GM13977 (cell line): ENCODE measurements at places on chromosomes 5 and 9.

GRCh38 chr5:173050791-173051190 is 5.4 kb upstream of the CREBRF start:
- no peak for DNase-seq

DNA sequence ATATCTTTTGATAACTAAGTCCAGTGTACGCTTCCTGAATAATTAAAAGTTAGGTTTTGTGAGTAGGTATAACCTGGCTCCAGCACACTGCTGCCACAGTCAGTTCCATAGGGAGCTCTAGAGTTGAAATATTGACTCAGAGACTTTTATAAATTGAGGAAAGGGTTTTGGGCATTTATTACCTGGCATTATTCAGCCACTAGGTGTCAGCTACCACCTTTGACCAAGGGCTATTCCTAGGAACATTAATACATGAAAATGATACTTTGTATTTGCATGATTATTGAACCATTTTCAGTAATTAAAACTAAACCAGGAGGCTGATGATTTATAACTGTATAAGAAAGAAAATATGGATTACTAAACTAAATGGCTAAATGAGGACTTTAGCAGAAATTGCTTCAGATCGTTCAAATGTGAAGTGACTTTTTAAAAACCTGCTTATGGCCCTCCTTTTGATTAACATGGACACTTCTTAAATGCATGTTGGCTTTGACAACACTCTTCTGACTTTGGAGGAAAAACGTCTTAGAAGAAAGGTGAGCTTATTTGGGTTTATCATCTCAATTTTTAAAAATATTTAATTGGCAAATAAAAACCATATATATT is 83.0 kb downstream of the SMC2 start:
- DNase-seq = no peak

GRCh38 chr5:34869256-34869655 is 30.3 kb downstream of the TTC23L start:
- no peak for DNase-seq

- no peak for DNase-seq
Observed at GRCh38 chr5:116559673-116560164, 14.9 kb downstream of the SEMA6A start.

- no peak for DNase-seq
Observed at GRCh38 chr5:36301858-36302603, at the start of gene RANBP3L. RANBP3L (minus strand) TSS chr5:36301902; CDS start chr5:36301416, 486 bp downstream.

- DNase-seq = no peak
Observed at GRCh38 chr9:124820698-124821623, 32.3 kb upstream of the WDR38 start.

DNA sequence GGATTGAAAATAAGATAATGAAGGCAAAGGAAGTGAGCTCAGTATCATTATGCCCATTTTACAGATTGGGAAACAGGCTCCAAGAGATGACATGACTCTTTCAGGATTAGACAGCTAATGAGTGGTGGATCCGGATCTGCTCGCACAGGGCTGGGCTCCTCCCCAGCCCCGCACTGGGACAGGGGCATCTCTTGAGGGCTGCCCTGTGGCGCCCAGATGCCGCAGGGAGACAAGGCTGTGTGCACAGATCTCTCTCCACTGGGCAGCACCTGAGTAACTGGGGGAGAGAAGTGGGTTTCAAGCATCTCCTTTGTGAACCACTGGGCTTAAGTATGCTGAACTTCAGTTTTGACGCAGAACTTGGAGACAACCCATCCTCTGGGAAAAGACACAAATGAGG is 43.9 kb downstream of the ADAMTS2 start:
- no peak for DNase-seq

GRCh38 chr5:66769839-66770617 is 173.8 kb downstream of the MAST4 start:
- DNase-seq = no peak

DNA sequence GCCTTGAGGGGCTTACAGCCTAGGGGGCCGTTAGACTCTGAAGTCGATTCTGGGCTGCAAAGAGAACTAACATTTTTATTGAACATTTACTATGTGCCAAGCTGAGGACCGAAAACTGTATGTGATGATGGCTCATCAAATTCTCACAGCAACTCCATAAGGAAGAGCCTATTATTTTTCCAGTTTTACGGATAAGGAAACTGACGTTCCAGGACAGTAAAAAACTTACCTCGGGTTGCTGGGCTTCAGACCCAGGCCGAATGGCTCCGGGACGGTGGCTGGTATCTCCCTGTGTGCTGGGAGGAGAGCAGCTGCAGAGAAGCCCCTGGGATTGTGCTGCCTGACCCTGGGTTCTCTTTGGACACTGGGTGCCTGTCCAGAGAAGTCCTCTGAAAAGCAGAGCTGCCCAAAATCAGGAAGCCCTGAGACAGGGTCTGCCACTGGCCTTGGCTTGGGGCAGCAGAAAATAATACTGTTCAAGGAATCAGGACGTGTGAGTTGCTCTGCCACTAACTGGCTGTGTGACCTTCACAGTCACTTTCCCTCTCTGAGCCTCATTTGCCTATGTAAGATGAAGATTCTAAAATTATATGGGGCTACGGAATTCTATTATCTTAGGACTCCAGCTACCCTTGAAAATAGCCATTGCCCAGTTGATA is 116.3 kb upstream of the CPEB4 start:
- DNase-seq = no peak

DNA sequence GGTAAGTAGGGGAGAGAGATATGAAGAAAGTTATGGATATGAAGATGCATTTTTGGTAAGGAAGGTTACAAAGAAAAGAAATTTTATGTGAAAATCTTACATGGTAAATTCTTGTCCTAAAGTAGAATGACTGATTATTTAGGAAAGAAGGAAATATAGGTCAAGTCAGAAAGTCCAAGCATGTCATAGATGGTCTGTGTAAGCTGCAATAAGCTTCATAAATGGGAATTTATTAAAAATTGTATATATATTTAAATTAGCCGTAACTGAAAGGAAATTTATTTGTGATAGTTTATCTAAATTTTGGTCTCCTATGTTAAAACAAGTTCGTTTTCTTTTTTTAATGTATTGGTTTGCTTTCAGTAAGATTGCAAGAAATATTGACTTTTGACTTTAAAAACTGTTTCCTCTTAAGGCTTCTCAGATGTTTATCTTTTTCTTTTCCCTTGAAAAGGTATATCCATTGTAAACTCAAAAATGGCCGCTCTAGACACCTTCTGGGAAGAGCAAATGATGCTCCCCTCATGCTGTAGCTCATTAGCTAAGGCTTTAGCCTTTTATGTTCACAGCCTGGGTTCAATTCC is 46.8 kb upstream of the HAPLN1 start:
- DNase-seq = no peak

GRCh38 chr5:74420947-74421346 is 219.6 kb downstream of the ENC1 start:
- no peak for DNase-seq

GRCh38 chr5:44943647-44944046 is 134.9 kb downstream of the MRPS30 start:
- DNase-seq = no peak

DNA sequence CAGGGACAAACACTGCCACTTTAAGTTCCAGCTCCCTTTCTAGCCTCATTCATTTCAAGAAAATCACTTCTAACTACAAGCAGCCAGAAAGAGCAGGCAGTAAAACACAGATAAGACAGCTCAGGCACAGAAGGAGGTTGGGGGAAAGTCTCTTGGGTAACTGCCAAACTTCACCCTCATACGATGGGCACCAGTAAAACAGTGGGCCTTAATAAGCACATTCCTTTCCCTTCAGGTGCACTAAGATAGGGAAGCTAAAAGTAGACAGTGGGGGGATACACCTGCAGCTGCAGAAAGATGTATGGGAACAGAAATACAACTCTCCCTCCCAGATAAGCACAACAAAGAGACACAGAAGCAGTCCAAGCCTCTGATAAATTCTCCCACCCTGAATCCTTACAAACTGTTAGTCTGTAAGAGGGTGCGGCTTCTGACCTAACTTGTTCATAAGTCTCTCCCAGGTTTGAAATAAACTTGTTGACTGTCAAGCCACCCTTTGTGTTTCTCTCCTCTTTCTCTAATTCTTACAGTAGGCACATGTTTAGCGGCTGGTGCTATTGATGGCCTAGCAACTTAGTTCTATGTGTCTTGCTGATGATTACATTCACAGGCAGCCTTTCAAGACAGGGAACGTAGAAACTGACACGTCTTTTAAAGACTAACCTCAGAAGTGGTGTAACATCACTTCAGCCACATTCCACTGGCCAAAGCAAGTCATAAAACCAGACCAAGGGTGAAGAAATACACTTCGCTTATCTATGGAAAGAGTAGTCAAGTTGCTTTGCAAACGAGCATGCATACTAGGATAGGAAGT is 6.8 kb upstream of the CKS2 start:
- no peak for DNase-seq

GRCh38 chr5:72837524-72838096 is 21.1 kb downstream of the TNPO1 start:
- no peak for DNase-seq

DNA sequence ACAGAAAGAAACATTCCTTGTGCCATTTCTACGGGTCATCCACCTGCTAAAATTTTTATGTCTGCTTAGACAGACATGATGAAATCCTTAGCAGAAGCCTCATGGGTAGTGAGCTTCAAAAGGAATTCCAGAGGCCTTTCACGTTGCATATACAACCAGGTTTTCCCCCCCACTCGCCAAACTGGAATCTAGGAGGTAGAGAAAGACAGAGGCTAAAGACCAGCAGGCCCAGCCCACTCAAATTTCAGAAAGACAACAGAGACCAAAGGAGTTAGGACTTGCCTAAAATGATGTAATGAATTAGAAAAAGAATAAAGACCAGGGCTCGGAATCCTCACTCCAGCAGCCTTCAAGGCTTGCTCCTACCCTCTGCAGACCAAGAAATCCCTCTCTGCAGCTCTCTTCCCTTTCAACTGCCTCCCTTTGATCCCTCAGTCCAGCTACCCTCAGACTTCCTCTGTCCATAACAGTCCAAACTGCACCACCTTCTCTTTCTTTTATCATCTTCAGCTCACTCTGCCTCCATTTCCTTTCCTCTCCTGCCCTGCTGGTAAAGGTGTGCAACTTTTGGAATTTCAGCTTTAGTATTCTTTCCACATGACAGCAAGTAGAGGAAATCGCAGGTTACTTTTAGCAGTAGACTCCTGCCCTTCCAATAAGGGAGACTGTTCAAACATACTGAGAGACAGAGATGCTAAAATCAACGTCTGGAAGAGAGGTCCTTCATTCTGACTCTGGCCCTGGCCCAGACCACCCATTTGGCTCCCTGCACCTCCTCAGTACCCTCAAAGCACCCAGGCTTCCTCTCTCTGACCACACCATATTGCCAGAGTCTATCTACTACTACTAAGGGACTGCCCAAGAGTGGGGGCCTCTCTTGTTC is 8.9 kb downstream of the B4GALT1 start:
- DNase-seq = no peak

- DNase-seq = no peak
Observed at GRCh38 chr5:172451771-172452197, 2.5 kb downstream of the SH3PXD2B start.

GRCh38 chr5:94793113-94793815 is 174.8 kb downstream of the SLF1 start:
- peak; percentile 81 for DNase-seq

DNA sequence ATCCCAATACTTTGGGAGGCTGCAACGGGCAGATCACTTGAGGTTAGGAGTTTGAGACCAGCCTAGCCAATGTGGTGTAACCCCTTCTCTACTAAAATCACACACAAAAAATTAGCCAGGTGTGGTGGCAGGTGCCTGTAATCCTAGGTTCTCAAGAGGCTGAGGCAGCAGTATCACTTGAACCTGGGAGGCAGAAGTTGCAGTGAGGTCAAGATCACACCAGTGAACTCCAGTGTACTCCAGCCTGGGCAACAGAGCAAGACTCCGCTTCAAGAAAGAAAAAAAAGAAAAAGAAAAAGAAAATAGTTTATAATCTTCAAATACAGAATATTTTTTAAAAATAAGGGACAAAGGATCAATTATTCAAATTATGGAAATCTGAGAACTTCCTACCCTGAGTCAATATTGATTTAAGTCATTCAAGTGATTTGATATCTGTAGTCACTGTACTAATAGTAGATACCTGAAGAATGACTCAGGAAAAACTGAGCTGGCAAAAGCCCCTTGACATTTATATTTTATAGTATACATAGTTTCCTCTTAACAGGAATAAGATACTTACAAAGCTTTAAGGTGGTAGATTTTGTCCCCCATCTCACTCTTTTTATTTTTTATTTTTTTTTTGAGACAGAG is 61.8 kb downstream of the PTBP3 start:
- no peak for DNase-seq

- no peak for DNase-seq
Observed at GRCh38 chr9:71857159-71857558, 53.8 kb downstream of the ABHD17B start.

DNA sequence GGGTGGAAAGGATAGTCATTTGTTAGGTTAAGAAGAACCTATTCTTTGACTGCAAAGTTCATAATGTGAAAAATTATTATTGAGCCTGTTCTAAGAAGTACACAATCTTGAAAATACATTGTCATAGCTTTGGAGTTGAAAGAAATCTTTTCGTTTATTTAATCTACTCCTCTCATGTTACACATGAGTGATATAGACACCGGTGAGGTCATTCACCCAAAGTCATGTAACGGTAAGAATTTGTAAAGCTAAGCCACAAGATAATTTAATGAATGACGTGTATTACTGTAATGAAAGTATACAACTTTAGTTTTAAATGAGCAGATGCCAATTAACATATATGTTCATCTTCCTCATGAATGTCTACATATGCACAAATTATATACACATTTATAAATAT is 284.1 kb upstream of the PDE4D start:
- DNase-seq = no peak

- DNase-seq = no peak
Observed at GRCh38 chr5:137621861-137622823, 113.7 kb downstream of the KLHL3 start.

- no peak for DNase-seq
Observed at GRCh38 chr9:38319496-38320173, 72.9 kb upstream of the ALDH1B1 start.

- DNase-seq = no peak
Observed at GRCh38 chr5:36536616-36537005, 69.8 kb upstream of the SLC1A3 start.

- no peak for DNase-seq
Observed at GRCh38 chr5:143041972-143042770, 272.0 kb downstream of the ARHGAP26 start.

- no peak for DNase-seq
Observed at GRCh38 chr9:74729136-74729695, 158.5 kb downstream of the TRPM6 start.

GRCh38 chr5:103086547-103086946 is 33.4 kb downstream of the GIN1 start:
- no peak for DNase-seq

GRCh38 chr9:87350915-87351314 is 146.8 kb upstream of the DAPK1 start:
- no peak for DNase-seq

DNA sequence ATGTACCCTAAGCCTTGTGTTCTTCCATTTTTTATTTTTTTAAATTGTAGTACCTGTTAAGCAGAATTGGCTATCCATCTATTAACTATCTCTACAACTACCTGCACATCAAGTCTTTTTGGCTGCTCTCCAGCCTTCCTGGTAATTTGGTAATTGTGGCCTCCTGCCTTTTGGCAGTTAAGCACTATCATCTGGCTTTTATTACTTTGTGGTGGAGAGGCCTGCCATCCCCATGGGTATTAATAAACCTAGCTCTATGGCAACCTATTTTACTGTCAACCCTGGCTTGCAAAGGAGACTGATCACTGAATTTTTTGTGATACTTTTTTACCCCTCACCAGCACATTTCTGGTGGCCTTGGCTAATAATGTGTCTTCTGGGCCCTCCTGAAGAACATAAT is 20.5 kb downstream of the SELENOP start:
- no peak for DNase-seq
